ENCODE measurements at places on chromosomes 2 and 18. TPM values are rescaled to one million over a fixed set of nuclear protein-coding genes. Genes with fewer than 3 reads are reported as not detected.

The CAPN14 gene
- 0.33 TPM for total RNA-seq

The MYO5B gene
- 0.15 TPM for total RNA-seq

The GRP gene
- not detected for total RNA-seq

The CCDC74B gene
- total RNA-seq = 2.3 TPM

The PROKR1 gene
- total RNA-seq = not detected

The KCNIP3 gene
- 168 TPM for total RNA-seq

The TUBB6 gene
- 552 TPM for total RNA-seq

The GKN2 gene
- total RNA-seq = not detected

The MAP2 gene
- total RNA-seq = 2.1 TPM

The REG1B gene
- total RNA-seq = not detected

The COL4A3 gene
- total RNA-seq = not detected

The TEKT4 gene
- total RNA-seq = not detected

The POTEI gene
- total RNA-seq = not detected

The NR4A2 gene
- 4.9 TPM for total RNA-seq

The GAREM1 gene
- total RNA-seq = 13.1 TPM

The OXER1 gene
- total RNA-seq = not detected

The UGT1A10 gene
- not detected for total RNA-seq

The SLC38A11 gene
- not detected for total RNA-seq

The GPR45 gene
- not detected for total RNA-seq

The GAL3ST2 gene
- total RNA-seq = not detected

The STARD6 gene
- not detected for total RNA-seq

The GAD1 gene
- total RNA-seq = 0.46 TPM

The CD302 gene
- 5.0 TPM for total RNA-seq

The PFN4 gene
- total RNA-seq = 0.67 TPM

The NEB gene
- total RNA-seq = 2.3 TPM

The C2orf81 gene
- 2.2 TPM for total RNA-seq

The TXNL4A gene
- total RNA-seq = 74.6 TPM

The UGT1A8 gene
- total RNA-seq = not detected

The DAW1 gene
- 0.33 TPM for total RNA-seq

The GNAL gene
- total RNA-seq = 77.1 TPM

The CD8B gene
- total RNA-seq = not detected

The MYO7B gene
- 1.3 TPM for total RNA-seq

The PDE1A gene
- total RNA-seq = under 0.01 TPM

The CTLA4 gene
- 11.0 TPM for total RNA-seq

The MEP1B gene
- not detected for total RNA-seq

The SAG gene
- total RNA-seq = not detected

The GREB1L gene
- 1.1 TPM for total RNA-seq

The LRRC30 gene
- not detected for total RNA-seq

The SCYGR4 gene
- total RNA-seq = not detected

The RIT2 gene
- total RNA-seq = not detected

The BOK gene
- total RNA-seq = 4.6 TPM

The TWIST2 gene
- 3.3 TPM for total RNA-seq

The CHRND gene
- not detected for total RNA-seq

The GLI2 gene
- total RNA-seq = under 0.01 TPM

The STPG4 gene
- 0.33 TPM for total RNA-seq

The RAB17 gene
- 59.6 TPM for total RNA-seq

The SLC14A1 gene
- not detected for total RNA-seq

The TCF23 gene
- not detected for total RNA-seq

The RNU2-63P gene
- total RNA-seq = not detected

The AOX1 gene
- total RNA-seq = 3.4 TPM

The MALL gene
- total RNA-seq = 19.1 TPM

The ODC1 gene
- 37.8 TPM for total RNA-seq

The SERPINB11 gene
- not detected for total RNA-seq

The OSR1 gene
- 0.73 TPM for total RNA-seq

The LOXHD1 gene
- total RNA-seq = not detected

The SNTG2 gene
- not detected for total RNA-seq

The ATF2 gene
- 68.2 TPM for total RNA-seq

The GKN1 gene
- total RNA-seq = not detected

All from melanocyte of skin (primary cell).